ENCODE measurements at places on chromosomes 16 and 17.

DNA sequence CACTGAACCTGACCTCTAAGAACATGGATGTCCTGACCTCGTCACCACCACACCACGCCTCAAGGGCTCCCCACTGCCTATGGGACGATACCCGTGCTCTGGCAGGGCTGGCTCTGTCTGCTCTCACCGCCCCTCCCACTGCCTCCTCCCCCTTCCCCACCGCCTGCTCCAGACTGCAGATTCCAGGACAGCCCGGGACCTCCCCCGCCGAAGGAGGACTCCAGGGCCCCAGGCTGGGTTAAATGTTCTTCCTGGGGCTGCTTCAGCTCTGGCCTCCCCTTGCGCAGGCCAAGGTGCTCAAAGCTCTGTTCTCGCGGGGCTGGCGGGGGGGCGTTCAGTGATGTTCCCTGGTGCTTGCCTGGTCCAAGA lies 3.1 kb downstream of the NPW start:
- no peak for DNase-seq

DNA sequence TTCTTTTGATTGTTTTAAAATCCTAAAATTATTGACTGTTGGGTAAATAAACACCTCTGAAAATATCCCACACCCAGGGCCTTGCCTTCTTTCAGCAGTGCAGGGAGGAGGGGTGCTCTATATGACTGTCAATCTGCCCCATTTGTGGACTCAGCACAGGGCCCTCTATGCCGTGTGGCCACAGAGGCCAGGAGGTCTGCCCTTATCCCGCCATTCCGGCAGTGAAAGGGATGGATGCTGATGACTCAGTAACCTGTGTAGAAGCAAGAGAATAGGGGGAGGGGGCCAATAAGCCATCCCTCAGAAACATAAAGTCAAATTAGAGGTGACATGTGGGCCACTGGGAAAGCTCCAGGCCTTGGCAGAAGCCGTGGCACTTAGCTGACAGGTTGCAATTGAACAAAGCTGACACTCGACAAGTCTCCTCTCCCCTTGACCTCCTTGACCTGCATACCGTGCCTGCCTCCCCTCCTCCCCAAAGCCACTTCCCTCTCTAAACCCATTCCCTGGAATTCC lies 281.4 kb upstream of the DYNLRB2 start:
- no peak for DNase-seq

- DNase-seq = no peak
Measured at GRCh38 chr16:57632568-57632967, 4.1 kb downstream of the ADGRG1 start.

DNA sequence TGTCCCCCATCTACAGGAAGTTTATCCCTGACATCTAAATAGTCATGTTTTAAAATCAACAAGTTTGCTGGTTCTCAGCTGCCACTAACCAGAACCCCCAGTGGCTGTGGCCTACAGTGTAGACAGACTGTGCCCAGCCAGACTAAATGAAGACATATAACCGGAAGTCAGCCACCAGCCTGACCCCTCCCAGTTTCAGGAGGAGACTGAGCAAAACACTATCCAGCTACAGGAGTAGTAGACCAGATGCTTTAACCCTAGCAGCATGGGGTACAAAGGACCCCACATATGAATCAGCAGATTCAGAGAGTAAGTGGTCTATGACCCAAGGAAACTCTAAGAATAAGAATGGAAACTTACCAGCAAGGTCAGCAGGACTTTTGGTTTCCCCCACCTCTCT lies 83.4 kb downstream of the HIC1 start:
- DNase-seq = no peak

- no peak for DNase-seq
Measured at GRCh38 chr16:23302045-23302956, at the start of gene SCNN1B. Gene SCNN1B, plus strand, starts transcription at chr16:23302302. Its CDS starts 46,298 bp downstream, at chr16:23348600.
